EH (cell line): ENCODE measurements at places on chromosomes 12 and 14.

GRCh38 chr12:81105687-81106086 is 27.8 kb downstream of the ACSS3 start:
- no peak for DNase-seq

DNA sequence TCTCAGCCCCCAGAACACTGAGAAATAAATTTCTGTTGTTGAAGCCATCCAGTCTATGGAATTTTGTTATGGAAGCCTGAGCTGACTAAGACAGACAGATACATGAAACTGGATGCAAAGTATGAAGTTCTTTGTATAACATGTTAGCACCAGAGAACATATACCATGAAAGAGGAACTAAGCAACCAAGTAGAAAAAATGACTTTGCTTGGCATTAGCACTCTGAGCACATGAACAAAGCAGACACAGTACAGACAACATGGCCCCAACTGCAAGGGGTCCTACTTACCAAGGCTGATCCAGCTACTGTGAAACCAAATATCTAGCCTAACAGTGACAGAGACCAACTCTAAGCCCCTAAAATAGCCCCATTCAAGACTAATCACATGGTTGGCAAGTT is 13.8 kb downstream of the EXOC5 start:
- no peak for DNase-seq

DNA sequence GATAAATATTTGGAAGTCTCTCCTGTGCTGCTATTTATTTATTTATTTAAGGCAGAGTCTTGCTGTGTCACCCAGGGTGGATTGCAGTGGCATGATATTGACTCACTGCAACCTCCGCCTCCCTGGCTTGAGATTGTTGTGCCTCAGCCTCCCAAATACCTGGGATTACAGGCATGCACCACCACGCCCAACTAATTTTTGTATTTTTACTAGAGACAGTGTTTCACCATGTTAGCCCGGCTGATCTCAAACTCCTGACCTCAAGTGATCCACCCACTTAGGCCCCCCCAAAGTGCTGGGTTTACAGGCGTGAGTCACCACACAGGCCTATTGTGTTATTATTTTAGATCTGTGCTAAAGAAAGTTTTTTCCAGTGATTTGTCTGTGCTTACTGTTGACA is 225.2 kb downstream of the CCER1 start:
- no peak for DNase-seq

DNA sequence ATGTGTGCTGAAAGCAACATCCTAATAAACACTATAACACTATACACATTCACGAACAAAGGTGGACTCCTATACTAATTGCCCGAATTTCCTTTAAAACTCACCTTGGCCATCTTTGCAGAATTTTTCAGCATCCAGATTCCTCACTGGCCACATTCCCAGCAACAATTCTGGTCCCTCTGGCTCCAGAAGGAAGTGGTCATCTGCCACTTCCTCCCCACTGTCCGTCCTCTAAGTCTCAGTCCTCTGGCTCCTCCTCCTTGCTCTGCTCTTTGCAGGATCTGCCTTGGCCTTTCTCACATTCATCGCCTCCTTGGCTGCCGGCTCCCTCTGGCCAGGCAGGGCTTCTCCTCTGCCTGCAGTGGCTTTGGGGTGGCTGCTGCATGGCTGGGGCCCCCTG is 426.0 kb downstream of the FUT8 start:
- DNase-seq = no peak

GRCh38 chr12:93121729-93122488 is 192.8 kb upstream of the EEA1 start:
- peak; percentile 89 for DNase-seq
